GDM1 (cell line): ENCODE measurements at places on chromosomes 1 and 21.

GRCh38 chr1:220824031-220824989, 37.6 kb downstream of the MTARC1 start:
- DNase-seq = no peak

DNA sequence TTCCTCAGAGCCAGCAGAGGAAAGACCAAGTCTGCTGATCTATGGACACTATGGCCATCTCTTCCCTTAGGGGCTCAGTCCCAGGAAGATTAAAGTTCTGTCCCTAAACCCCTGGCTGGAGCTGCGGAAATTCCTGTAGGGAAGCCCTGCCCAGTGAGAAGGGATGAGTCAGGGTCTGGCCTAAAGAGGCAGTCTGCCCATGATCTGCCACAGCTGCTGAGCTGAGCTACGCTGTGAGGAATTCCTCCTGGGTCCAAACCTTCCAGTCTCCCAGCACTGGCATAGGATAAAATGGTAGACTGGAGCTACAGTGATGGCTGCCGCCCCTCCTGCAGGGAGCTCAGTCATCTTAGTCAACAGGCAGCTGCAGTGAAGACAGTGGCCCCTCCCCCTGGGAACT, 213.7 kb downstream of the BRINP2 start:
- no peak for DNase-seq

GRCh38 chr21:38772646-38773045, 33.1 kb upstream of the ETS2 start:
- DNase-seq = no peak

- no peak for DNase-seq
Observed at GRCh38 chr1:107254306-107254705, 113.5 kb downstream of the NTNG1 start.

DNA sequence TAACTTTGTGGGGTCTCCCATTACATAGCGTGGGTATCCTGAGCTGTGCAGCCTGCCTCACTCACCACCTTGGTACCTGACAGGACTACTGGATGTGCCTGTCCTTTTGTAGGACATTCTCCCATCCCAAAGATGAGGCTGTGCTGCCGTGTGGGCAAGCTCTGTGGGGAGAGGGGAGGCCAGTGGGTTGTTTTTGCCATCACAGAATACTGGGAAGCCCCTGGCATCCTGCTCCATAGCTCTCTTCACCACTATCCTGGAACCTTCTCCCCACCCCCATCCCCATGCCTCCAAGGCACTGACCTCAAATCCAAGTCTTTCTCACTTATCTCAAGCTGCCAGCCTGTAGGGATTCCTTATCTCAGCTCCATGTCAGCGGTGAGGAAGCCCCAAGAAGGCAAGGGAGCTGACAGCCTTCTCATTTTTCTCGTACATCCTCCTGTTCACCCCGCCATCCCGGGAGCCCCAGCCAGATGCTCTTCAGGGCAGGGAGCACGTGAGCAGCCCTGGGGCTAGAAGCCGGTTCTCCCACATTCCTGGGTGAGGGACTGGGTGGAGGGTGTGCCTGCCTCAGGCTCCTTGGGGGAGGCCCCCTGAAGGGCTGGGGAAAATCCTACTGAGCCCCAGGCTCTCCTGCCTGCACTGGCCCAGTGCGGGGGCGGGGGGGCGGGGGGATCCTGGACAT, 2.4 kb upstream of the ELF3 start:
- DNase-seq = no peak

- no peak for DNase-seq
Observed at GRCh38 chr1:5274527-5274926, 620.1 kb downstream of the AJAP1 start.

- no peak for DNase-seq
Observed at GRCh38 chr1:161946071-161946987, 77.3 kb downstream of the OLFML2B start.

GRCh38 chr1:105442901-105443300, 1613.6 kb upstream of the PRMT6 start:
- DNase-seq = no peak

DNA sequence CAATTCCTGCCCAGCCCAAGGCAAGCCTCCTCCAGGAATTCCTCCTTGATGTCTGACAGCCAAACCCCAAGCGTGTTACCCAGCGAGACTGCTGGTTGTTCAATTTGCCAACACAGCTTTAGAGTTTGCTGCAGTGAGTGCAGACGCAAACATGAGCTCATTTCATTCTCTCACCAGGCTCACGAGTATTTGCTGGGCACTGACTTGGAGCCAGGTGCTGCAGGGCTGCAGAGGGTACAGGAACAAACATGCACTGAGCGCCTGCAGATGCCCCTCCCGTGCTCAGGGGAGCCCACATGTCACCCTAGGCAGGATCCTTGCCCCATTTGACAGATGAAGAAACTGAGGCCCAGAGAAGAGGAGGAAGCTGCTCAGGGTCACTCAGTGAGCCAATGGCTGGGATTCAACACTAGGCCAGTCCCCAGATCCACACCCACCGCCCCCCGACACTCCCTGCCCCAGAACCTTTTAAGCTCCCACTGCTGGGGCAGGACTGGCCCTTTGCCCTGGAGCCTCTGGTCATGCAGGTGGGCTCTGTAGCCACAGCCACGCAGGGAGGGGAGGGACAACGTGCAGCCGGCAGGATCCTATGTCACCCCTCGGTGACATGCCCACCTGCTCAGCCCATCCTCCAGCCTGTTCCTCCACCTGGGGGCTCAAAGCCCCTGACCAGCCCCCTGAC, 363.7 kb downstream of the MATN1 start:
- DNase-seq = no peak

- no peak for DNase-seq
Observed at GRCh38 chr1:240173836-240174235, 82.2 kb downstream of the FMN2 start.

GRCh38 chr1:176252191-176252590, 45.1 kb upstream of the COP1 start:
- DNase-seq = no peak

- no peak for DNase-seq
Observed at GRCh38 chr1:39490596-39491145, 765 bp upstream of the BMP8A start.

GRCh38 chr1:163267962-163268361, 53.8 kb upstream of the NUF2 start:
- no peak for DNase-seq

GRCh38 chr1:209176866-209177430, 406.6 kb upstream of the CAMK1G start:
- no peak for DNase-seq

- DNase-seq = no peak
Observed at GRCh38 chr1:92482665-92483609, 3.8 kb downstream of the GFI1 start.

DNA sequence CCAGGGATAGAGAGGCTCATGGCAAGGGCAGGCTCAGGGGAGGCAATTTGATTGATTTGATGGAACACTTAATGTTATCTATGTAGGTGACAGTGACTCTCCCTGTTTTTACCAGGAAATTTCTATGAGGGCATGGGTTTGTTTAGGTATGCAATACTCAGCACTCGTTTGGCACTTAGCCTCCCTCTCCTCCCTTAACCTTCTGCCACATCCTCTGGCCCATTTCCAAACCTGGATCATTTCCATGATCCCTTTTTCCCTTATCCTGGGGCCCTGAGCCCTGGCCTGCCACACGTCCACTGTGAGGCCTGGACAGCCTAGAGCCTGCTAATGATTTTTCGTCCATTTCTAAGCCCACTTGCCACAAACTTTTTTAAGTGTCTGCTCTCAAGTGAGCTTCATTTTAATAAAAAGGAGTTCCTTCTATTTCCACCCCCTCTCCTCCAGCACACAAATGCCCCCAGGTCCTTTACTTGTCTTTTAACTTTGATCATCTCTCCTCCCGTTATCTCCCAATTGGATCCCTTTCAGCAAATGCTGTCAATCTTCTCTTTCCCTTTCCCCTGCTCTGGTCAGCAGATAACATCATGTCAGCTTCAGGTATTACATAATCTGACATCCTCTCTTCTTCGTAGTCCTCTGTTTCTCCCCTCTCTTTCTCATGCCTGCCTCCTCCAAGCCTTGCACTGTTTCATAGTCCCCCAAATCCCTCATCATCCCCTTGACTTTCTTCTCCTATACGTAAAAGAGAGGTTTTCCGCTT, 37.8 kb upstream of the GADD45A start:
- DNase-seq = no peak
